Posterior vena cava (tissue), 2 donors: ENCODE measurements at places on chromosomes 5 and 9. TPM values are rescaled to one million over a fixed set of nuclear protein-coding genes. Genes with fewer than 3 reads are reported as not detected.

- no peak for DNase-seq
Measured at GRCh38 chr9:3721096-3721495, 195.3 kb upstream of the RFX3 start.

- no peak for DNase-seq
Measured at GRCh38 chr5:128470663-128471062, 67.4 kb downstream of the FBN2 start.

DNA sequence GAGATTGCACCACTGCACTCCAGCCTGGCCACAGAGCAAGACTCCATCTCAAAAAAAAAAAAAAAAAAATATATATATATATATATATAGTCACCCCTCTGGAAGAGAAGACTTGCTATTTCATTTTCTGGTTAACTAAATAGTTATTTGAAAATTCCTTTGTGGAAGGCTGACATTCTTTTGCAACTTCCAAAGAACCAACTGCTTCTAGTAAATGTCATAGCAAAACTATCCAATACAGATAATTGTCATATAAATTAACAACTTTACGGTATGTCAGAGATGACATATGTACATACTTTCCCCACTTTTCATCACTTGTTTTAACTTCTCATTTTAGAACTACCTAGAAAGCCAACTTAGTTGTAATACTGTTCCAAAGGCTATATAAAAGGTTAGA is 50.9 kb downstream of the PRUNE2 start:
- DNase-seq, result no peak

DNA sequence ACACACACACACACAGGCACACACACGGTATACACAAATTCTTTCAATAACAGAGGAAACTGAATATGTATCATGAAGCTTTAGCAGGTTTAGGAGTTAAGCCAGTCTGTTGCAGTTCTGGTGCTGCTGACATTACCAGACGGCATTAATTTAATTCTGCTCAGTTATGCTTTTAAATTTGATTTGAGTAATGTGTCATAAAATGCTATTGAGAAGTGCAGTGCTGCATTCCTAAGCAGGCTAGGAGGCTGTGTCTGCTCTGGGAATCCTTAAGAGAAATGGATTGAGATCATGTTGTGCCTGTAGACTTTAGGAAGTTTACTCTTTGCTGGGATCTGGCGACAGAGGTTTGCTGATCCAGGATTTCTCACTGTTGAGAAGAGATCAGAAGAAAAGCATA is 733.8 kb downstream of the BRINP1 start:
- DNase-seq, result no peak

- DNase-seq, result no peak
Measured at GRCh38 chr5:34459908-34460307, 196.2 kb upstream of the RAI14 start.

- DNase-seq, result no peak
Measured at GRCh38 chr5:150409638-150410523, 2.8 kb downstream of the CD74 start.

DNA sequence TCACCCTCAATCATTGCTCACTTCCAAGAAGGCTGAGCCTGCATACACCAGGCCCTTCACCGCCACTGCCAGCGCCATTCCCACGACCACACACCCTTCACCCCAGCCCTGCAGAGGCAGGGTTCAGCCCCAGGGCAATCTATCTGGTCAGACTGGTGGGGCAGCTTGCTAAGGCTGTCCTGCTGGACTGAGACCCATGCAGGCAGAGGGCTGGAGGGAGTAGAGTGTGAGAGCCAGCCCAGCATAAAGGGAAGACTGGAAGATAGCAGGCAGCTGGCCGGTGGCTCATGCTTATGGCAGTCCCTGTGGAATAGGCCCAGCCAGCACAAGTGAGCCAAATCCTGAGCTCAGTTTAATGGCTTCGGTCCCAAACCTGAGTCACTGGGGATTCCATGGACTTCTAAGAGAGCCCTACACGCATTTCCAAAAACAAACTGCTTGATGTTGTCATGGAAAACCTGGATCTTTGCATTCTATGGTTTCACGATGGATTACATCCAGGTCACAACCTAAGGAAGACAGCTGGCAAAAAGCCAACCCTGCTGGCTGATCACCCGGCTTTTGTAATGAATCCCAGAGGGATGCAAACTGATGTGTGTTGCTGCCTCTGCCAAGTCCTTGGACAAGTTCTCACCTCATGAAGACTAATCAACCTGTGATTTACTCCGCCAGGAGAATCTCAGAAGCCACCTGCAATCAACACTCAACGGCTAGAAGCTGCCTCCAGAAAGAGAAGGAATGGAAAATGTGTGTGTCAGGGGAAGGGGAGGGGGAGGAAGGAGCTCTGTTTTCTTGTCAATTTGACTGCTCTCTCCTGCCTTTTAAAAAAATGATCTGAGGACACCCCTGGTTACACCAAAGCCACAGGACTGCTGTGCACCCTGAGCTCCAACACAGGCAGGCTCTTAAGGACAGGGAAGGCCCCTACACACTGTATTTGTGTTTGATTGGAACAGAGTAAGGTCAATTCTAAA is 143.6 kb downstream of the LHFPL2 start:
- peak; percentile 95 for DNase-seq

DNA sequence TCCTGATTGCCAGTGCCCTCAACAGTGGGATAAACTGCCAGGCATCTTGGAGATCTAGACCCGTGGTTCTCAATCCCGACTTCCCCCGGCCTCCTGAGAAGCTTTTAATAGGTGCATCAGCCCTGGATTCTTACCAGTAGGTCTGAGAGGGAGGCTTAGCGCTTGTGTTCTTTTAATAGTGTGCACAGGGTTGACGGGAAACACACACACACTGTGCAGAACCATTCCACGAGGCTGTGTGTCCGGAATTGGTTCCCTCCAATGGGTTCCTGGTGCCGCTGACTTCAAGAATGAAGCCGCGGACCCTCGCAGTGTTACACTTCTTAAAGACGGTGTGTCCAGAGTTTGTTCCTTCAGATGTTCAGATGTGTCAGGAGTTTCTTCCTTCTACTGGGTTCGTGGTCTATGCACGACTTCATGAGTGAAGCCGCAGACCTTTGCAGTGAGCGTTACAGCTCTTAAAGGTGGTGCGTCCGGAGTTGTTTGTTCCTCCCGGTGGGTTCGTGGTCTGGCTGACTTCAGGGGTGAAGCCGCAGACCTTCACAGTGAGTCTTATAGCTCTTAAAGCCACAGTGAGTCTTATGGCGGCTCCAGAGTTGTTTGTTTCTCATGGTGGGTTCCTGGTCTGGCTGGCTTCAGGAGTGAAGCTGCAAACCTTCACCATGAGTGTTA is 46.6 kb upstream of the PRSS3 start:
- no peak for DNase-seq

DNA sequence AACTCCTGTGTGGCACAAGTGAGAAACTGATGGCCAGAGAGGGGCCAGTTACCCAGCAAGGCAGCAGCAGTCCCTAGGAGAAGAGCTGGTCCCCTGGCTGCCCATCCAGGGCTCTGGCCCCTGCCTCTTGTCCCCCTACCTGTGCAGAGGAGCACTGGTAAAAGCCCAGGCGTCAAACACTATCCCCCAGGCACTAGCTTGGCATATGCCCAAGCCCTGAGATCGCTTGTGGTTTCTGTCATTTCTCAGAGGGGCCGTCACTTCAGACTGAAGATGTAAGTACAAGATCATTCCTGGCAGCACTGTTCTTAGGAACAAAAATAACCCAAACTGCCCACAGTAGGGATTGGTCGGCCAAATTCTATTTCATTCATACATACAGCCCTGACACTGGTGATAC is 53.9 kb downstream of the COL15A1 start:
- DNase-seq, result peak; percentile 79

DNA sequence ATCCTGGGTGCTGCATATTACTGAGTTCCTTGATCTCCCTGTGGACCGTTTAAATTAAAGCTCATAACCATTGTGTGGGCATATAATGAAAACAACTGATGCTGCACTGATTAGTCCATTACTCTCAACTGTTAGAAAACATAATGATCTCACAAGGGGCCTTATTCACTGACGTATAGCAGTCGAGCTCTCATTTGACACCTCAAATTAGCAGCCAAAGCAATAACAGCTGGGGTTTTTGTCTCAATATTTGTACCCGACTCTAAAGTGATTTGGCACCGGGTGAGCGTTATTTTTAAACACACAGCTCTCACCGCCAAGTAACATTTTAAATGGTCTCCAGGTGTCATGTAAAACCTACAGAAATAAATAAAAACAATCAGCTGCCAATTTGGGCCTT is 252.2 kb upstream of the PANK3 start:
- no peak for DNase-seq

GRCh38 chr5:97111616-97112015 is 30.8 kb downstream of the LIX1 start:
- DNase-seq, result no peak

GRCh38 chr5:169881702-169882303 is 98.5 kb downstream of the INSYN2B start:
- no peak for DNase-seq

- DNase-seq, result no peak
Measured at GRCh38 chr5:114305402-114306207, 56.3 kb upstream of the KCNN2 start.

DNA sequence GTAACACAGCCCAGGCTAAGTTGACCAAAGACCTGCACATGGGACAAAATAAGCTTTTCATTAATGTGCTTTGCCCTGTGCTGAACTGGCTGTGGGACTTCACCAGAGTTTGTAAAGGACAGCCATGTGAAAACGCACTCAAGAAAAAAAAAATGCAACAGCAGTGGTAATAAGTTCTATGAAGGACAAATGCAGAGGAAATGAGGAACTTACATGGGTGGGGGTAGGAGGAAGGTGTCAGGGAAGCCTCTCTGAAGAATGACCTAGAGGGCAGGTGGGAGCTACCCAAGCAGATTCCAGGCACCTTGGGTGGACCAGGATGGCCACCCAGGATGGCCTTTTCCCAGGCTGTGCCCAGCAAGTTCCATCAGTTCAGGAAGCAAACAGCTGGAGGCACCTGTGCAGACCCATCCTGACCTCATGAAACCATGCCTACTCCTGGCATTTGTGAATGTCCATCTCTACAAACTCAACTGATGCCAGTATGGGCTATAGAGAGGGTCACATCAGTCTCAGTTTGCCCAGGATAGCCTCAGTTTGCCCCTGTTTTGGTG is 6.7 kb upstream of the PHF2 start:
- DNase-seq, result no peak

- no peak for DNase-seq
Measured at GRCh38 chr5:76021936-76022584, 61.1 kb upstream of the SV2C start.

GRCh38 chr9:17875886-17876285 is 297.0 kb downstream of the SH3GL2 start:
- DNase-seq, result no peak

- DNase-seq, result no peak
Measured at GRCh38 chr9:9054354-9054992, 1254.9 kb upstream of the DMAC1 start.

DNA sequence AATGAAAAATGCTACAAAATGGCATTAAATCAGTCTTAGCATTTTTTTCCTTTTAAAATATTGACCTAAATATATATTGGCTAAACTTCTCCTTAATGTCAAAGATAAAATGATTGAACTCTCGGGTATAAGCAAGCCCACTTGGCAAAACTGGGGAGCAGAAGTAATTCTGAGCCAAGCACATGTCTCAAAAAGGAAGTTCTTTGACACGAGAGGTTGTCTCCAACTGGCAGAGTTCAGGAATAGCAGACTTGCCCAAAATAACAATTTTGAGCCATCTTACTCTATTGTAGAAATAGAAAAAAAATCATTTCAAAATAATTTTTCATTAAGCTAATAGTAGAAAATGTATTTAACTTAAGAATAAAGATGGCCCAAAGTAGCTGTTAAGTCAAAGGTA is 10.4 kb upstream of the MLLT3 start:
- DNase-seq, result no peak

GRCh38 chr9:86902991-86903733 is 44.1 kb downstream of the GAS1 start:
- DNase-seq, result no peak

GRCh38 chr5:100452126-100452525 is 83.0 kb upstream of the FAM174A start:
- no peak for DNase-seq

- no peak for DNase-seq
Measured at GRCh38 chr5:171705036-171705435, 80.6 kb upstream of the SMIM23 start.

DNA sequence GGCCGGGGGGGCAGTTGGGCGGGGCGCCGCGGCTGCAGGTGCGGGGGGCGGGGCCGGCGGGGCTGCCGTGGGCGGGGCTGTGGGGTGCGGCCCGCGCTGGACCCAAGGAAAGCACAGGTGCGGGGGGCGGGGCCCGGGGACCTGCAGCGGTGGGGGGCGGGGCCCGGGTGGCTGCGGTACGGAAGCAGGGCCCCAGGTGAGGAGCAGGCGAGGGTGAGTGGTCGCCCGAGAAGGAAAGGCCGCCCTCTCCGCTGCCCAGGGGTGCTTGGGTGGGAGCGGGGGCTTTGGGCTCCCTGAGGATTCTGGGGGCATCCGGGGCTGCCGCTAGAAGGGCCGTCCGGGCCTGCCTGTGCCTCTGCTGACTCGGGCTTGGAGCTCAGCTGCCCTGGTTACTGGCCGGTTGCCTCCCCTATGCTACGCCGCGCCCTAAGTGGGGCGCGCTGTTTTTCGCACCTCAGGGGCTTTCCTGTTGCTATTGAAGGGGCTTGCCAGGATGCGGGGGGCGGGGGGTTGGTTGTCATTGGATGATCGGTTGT is 767 bp downstream of the RALGPS1 start:
- DNase-seq, result peak; percentile 82

GRCh38 chr5:120447706-120448239 is 16.3 kb upstream of the PRR16 start:
- DNase-seq, result no peak

The SPATA31A3 gene
- not detected for total RNA-seq

The RASGRF2 gene
- 6.8 TPM for total RNA-seq

The MEIKIN gene
- 1.4 TPM for total RNA-seq

The TAF11L2 gene
- total RNA-seq, result not detected

The ABHD17B gene
- total RNA-seq, result 11.4 TPM

The EQTN gene
- not detected for total RNA-seq

The BTNL3 gene
- total RNA-seq, result not detected
